SK-N-SH (cell line): ENCODE measurements at places on chromosomes 1 and 21. TPM values are rescaled to one million over a fixed set of nuclear protein-coding genes. Genes with fewer than 3 reads are reported as not detected.

DNA sequence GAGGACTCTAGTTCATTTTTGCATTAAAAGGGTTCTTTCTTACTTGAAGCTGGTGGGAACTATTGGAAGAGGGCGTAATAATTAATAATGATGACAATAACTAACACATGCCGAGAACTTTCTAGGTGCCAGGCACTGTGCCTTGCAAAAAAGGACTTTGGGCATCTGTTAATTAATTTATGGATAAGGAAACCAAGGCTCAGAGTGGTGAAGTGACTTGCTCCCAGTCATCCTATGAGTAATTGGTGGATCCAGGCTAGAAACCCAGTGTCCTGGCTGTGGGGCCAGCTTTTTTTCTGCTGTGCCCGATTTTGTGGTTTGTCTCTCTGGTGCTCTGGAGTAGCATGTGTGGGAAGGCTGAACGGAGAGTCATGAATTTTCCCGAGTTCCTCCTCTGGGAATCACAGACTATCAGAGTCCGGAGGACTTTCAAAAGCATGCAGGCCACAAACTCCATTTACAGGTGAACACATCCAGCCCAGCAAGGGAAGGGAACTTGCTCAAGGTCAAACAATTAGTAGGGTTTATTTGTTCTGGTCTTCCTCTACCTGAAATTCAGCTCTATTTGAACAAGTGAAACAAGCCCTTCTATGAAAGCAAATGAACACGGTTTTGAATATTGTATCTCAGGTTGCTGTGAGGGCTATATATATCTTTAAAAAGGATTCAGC is 23.4 kb downstream of the ROR1 start:
- no peak for DNase-seq

DNA sequence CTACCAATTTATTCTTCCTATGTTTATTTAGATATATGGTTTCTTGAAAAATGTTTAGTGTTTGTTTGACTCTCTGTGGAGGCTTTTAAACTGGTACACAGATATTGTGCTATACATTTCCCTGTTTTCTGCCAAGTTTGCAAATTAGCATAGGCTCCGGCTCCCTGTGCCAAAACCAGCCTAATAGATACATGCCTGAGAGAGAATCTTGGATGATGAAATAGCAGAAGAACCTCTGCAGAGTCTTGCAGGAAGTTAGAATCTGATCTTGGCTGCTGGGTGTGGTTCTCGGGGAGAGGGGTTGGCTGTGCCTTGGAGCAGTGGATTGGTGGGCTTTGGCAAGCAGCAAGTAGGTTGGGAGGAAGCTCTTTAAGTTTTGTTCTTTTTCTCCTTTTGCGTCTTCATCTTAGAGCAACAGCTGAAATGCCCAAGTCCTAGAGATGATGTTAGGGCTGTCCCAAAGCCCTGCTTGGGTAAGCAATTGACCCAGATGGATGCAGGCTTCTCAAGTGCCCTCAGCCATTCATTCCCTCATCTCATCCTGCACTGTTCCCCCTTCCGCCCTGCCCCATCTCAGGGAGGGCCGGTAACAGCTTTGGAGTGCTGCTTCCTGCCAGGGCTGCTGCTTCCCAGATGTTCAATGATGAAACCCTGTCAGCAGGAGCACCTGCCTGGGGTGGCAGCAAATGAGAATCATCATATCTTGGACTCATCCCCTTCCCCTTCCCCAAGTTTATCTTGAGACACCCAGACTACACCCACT is 9.3 kb downstream of the PLA2G2A start:
- DNase-seq = no peak

ATP1A4 gene
- polyA plus RNA-seq = not detected in 2 replicates

LPAR3 gene
- polyA plus RNA-seq = 0.08 and 0.11 TPM in 2 replicates

DNA sequence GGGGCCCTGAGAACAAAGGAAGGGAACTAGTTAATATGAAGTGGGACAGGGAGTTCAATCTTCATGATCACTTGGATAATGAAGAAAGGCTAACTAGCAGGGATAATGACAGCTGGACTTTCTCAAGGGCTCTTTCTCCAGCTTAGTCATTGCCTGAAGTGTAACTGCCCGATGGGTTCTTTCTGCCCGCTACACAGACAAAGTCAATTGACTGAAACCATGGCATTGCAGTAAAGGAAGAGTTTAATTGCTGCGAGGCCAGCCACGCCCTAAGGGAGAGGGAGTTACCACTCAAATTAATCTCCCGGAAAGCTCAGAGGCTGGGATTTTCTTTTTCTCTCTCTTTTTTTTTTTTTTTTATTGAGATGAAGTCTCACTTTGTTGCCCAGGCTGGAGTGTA is 16.6 kb upstream of the SLC2A5 start:
- no peak for DNase-seq

DNA sequence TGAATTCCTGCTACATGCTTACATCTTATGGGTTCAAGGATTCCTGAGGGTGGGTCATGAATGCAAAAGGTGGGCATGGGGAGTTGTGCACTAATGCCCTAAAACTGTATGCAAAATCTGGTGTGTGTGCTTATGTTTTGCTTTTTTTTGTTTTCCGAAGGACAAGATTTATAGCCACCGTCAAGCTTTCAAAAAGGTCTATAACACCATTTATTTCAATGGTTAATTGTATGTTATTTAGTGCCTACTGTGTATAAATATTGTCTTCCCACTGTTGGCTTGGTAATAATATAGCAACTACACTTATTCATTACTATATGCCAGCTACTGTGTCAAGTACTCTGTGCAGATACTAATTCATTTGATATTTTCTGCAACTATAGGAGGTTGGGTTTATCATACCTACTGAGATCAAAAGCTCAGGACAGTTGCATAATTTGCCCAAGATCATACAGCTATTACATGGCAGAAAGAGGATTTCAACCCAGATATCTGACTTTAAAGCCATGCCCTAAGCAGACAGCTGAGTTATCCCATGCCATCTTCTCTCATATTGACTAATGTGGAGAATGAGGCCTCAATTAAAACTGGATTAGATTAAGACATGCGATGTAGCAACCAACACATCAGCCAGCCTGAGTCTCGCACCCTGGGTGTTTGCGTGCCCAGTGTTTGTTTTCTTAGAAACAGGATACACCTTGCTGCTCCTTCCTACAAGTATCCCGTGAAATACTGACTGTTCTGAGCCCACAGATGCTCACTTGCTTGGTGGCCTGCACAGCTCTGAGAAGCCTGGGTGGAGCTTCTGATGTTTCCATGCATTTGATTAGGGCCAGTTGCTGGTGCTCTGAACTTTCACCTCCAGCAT is 34.6 kb downstream of the GADD45A start:
- DNase-seq = no peak

DNA sequence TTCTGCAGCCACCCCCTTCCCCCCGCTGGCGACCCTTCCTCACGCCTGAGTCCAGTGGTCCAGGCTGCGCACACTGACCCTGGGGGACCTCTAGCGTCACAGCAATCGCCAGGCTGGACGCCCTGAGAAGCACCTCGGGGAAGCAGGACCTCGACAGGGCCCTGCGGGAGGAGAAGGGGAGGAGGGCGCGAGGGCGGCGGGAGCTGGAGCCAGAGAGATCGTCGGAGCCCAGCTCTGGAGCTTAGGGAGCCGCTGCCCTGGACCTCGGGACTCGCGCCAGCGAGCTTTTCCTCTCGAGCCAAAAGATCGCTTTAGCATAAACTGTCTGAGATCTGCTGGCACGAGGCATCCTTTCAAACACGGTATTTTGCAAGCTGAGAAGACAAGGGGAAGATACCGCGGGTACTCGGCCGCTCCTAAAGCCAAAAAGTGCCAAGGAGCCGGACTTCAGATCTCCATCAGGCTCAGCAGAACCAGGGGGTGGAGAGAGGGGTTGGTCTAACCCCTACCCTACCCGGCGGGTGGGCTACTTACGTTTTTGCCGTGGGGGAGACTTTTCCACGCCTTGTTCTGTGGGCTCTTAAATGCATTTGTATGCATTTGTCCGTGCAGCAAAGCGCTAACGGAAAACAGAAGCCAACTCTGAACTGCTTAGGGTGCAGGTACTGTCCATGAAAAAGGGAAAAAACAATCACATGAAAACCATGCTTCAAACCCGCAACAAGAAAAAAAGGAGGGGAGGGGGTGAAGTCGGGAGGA is 586 bp downstream of the COL24A1 start:
- peak; percentile 48 for DNase-seq

DNA sequence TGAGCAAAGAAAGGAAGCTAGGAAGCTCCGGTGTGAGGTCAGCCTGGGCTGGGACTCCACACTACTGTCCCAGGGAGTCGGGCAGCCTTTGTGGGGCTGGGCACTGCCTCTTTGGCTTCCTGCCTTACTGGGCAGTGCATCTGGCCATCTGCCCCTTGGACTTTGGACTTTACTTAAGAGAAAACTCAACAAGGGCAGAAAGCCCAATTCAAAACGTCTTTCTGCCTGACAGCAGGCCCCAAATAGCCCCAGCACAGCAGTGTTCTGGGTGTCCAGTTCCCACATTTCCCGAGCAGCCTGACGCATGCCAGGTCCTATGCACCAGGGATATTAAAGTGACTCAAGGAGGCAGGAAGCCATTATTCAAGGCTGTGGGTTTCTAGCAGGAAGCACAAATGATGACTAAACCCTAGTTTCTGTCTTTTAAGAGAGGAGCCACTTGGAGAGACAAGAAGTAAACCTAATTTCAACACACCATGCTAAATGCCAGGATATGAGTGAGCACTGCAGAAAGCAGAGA is 37.9 kb upstream of the EDEM3 start:
- no peak for DNase-seq

DNA sequence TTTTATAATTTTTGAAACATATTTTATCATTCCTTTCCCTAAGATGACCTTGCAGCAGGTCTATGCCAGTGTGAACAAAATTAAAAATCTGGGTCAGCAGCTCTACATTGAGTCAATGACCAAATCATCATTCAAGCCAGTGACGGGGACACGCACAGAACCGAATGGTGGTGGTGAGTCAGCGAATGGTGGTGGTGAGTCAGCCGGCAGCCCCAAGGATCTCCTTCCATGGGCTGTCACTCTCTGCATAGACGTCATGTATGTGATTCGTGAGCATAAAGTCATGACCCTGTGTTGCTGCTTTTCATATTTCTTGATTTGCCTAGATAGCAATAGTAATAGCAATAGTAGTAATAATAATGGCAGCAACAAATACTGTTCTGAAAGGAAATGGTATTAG is 26.3 kb downstream of the PER3 start:
- no peak for DNase-seq

OR2T11 gene
- polyA plus RNA-seq = not detected in 2 replicates

GRCh38 chr1:67041841-67042503 is 12.0 kb downstream of the SLC35D1 start:
- DNase-seq = no peak

PRMT2 gene
- polyA plus RNA-seq = 274 and 278 TPM in 2 replicates

KRTAP11-1 gene
- polyA plus RNA-seq = not detected in 2 replicates

LRRC7 gene
- 0.02 and 0.03 TPM in 2 replicates for polyA plus RNA-seq

LAMB3 gene
- polyA plus RNA-seq = 14.1 and 18.0 TPM in 2 replicates

GRCh38 chr1:109658533-109659042 is 2.7 kb downstream of the GSTM4 start:
- DNase-seq = no peak

DNASE2B gene
- 0.03 TPM in 1 of 2 replicates, not detected in the other for polyA plus RNA-seq

GRCh38 chr1:113438505-113439276 is 48.4 kb downstream of the MAGI3 start:
- no peak for DNase-seq

GRCh38 chr1:30882678-30883388 is 25.7 kb downstream of the SDC3 start:
- DNase-seq = no peak

- DNase-seq = peak; percentile 39
These were observed 148.4 kb downstream of the COP1 start for GRCh38 chr1:176058686-176059085.

DNA sequence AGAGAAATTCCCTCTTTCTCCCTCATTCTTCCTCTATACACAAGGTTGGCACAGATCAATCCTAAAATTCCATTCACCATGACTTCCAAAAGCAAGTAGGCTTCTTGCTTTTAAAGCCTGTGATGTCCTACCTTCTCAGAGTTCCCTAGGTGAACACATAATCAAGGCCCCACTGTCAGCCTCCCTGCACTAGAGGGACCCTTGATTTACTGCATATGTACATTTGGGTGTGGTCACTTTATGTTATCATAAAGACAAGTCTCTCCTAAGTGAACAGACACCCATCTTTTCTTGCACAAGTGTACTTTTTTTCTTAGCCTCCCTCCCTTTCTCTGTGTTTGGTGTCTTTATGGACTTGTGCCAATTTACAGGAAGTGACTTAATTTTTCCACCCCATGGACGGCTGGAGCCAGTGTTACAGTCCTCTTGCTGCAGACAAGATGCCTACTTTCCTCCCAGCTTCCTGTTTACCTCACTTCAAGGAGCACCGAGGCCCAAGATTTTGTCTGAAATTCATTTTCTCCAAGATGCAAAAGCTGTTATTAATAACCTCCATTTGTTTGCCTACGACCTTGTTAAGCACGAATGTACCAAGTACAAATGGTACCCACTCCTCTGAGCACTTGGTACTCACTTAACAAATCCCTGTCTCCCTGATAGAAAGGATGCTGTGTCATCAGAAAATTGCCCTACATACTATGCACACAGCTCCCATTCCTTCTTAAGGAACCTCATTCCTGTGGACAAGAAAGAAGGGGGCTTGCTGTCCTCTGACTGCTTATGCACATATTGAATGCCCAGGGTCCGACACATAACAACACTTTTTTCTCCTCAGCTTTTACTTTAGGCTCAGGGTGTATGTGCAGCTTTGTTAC is 82.8 kb upstream of the SLC44A3 start:
- DNase-seq = no peak

ZBTB8B gene
- polyA plus RNA-seq = 0.08 and 0.16 TPM in 2 replicates

ALX3 gene
- not detected in 2 replicates for polyA plus RNA-seq

GRCh38 chr1:188660572-188660971 is 1817.1 kb downstream of the BRINP3 start:
- DNase-seq = no peak

- no peak for DNase-seq
These were observed 90.5 kb upstream of the TTC34 start for GRCh38 chr1:2891923-2892448.

GRCh38 chr1:29505532-29506220 is 269.4 kb downstream of the PTPRU start:
- no peak for DNase-seq

GRCh38 chr21:17492415-17493168 is 20.3 kb upstream of the CXADR start:
- DNase-seq = no peak

DNA sequence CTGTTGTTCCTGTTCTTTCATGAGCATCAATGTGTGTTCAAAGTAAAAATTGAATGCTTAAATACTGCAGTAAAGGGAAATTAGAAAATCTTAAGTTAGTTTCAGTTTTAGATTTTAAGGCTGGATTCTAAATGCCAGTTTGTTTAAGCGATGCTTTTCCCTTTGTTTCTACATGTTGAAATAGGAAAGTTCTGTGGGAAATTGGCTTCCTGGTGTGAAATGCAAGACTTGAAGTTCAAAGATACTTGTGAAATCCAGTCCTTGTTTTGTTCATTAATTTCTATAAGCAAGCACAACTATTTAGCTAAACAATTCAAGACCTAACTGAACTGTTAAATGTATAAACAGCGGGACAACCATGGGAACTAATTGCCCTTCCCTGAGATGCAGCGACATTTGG is 149.1 kb downstream of the LYPLAL1 start:
- DNase-seq = no peak

DNA sequence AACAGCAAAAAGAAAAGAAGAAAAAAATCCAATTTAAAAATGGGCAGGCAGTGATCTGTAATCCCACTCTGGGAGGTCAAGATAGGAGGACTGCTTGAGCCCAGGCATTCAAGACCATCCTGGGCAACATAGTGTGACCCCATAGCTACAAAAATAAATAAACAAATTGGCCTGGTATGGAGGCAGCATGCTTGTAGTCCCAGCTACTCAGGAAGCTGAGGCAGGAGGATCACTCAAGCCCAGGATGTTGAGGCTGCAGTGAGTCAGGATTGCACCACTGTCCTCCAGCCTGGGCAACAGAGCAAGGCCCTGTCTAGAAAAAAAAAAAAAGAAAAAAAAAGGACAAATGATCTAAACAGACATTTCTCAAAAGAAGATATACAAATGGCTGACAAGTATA is 99.6 kb downstream of the EIF4G3 start:
- no peak for DNase-seq
